Stimulated activated CD4-positive, alpha-beta T cell treated with anti-CD3 and anti-CD28 coated beads, Interleukin-1b, Interleukin-23, amount 100 ng/mL, for 4 hours (primary cell): ENCODE measurements at places on chromosomes 5 and 9.

DNA sequence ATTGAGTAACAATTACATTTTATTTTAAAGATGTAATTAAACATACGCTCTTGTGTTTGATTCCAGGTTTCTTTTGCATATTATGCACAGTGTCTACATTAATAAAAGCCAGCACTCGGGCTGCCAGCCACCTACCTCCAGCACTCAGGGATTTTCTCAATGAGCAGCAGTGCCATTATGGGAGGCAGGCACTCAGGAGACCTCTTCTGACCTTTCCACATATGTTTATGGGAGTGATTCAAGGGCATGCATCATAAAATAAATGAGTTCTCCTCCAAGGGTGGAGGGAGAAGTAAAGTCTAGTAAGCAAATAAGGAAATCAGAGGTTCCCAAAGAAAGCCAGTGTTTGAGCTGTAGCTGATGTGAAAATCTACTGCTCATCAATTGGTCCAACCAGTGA, 119.8 kb upstream of the IRX2 start:
- DNase-seq: no peak

DNA sequence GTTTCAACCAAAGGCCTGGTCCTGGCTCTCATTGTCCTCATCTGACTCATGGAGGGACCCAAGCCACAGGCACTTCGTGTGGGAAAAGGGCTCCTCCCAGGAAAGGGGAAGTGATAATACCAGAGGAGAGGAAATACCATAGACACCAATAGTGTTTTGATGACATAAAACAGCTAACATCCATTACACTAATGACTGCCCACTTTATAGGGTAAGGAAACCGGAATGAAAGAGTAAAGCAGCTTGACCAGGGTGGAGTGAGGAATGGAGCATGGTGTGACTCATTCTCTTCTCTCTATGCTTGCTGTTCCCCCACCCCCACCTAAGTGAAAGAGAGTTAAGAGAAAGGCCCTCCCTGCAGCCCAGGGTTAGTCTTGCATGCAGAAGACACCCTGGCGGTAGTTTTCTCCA, 67.4 kb upstream of the HRH2 start:
- no peak for DNase-seq

GRCh38 chr5:132274050-132274792, 16.7 kb downstream of the PDLIM4 start:
- DNase-seq: no peak

- DNase-seq: no peak
Measured at GRCh38 chr5:72474046-72474500, 33.1 kb downstream of the ZNF366 start.

DNA sequence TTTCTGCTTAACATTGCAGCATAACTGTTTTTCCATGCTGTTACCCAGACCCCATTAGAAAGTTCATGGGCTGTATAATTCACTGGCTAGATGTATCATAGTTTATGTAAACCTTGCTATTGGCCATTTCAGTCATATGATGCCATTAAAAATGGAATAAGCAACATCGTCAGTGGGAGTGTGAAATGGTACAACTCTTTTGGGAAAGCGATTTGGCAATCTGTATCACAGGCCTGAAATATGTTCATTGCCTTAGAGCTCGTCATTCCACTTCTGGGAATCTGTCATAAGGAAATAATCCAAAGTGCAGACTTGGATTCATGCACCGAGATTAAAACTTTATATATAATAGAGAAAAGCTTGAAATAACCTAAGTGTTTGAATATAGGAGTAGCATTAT, 77.9 kb upstream of the KLF4 start:
- no peak for DNase-seq

- DNase-seq: no peak
Measured at GRCh38 chr9:81694541-81694940, 5.2 kb upstream of the TLE1 start.

DNA sequence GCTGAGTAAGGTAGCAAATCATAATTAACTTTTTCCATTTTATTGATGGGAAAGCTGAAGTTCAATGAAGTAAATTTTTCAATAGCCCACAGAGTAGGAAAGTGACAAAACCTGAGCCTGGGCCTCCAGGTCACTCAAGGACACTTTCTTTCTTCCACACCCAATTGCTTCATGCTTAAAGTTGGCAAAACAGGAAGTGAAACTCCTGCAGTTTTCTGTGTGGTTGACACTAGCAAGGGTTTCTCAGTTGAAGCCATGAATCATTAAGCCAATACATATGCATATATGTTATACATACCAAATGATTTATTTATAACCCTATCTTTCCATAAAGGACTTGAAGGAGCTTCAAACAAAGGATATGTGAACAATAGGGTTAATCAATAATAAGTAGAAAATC, 13.9 kb downstream of the TLR4 start:
- no peak for DNase-seq

- no peak for DNase-seq
Measured at GRCh38 chr5:37988454-37989046, 148.7 kb upstream of the GDNF start.

- DNase-seq: no peak
Measured at GRCh38 chr9:69798744-69799143, 21.9 kb upstream of the CFAP95 start.

GRCh38 chr5:174760721-174761120, 36.3 kb downstream of the MSX2 start:
- DNase-seq: no peak

DNA sequence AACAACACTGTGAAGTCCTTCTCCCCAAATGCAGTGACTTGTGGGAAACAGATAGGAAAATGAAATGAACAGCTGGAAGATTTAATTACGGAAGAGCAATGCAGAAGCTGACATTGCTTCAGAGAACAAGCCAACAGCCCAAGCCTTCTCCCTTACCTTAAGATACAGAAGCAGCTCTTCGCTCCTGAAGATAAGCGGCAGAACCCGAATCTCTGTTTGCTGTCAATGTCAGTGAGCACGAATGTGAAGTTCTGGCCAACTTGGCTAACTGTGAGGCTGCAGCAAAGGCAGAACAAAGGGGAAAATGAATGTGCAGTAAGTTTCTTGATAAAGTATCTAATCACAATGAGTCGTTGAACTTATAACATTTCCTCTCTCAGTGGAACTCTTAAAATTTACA, 172.4 kb downstream of the DENND1A start:
- DNase-seq: no peak

DNA sequence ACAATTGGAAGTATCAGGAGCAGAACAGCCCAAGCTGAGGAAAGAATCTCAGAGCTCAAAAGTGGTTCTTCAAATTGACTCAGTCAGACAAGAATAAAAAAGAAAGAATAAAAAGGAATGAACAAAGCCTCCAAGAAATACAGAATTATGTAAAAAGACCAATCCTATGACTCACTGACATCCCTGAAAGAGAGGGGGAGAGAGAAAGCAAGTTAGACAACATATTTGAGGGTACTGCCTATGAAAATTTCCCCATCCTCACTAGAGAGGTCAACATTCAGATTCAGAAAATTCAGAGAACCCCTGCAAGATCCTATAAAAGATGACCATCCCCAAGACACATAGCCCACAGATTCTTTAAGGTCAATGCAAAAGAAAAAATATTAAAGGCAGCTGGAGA, 173.2 kb downstream of the ALDH1A1 start:
- no peak for DNase-seq

GRCh38 chr9:22124263-22125011, 115.3 kb upstream of the CDKN2B start:
- no peak for DNase-seq

GRCh38 chr5:177377851-177378776, 6.1 kb upstream of the SLC34A1 start:
- DNase-seq: no peak

GRCh38 chr5:69416699-69417098, 1.8 kb downstream of the MARVELD2 start:
- no peak for DNase-seq

DNA sequence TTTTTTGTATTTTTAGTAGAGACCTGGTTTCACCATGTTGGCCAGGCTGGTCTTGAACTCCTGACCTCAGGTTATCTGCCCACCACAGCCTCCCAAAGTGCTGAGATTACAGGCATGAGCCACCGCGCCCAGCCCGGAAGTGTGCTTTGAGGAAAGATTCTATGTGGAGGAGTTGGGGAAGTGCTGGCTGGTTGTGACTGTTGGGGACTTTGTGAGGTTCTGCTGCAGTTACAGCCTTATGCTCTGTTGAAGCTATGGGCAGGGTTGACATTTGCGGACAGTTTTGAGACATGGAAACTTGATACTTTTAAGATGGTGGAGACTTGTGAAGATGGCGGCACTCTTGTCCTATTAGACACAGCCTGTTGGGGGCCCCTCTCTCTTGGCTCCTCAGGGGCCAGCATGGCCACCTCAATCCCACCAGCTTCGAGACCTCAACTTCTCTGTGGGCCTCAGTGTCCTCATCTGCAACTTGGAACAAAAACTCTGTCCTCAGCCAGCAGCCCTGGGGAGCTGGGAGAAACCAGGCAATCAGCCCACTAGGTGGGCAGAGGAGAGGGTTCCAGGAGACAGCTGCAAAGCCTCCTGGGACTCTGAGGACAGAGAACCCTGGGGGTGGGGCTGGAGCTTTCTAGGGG, 24.9 kb downstream of the C9orf50 start:
- DNase-seq: no peak

DNA sequence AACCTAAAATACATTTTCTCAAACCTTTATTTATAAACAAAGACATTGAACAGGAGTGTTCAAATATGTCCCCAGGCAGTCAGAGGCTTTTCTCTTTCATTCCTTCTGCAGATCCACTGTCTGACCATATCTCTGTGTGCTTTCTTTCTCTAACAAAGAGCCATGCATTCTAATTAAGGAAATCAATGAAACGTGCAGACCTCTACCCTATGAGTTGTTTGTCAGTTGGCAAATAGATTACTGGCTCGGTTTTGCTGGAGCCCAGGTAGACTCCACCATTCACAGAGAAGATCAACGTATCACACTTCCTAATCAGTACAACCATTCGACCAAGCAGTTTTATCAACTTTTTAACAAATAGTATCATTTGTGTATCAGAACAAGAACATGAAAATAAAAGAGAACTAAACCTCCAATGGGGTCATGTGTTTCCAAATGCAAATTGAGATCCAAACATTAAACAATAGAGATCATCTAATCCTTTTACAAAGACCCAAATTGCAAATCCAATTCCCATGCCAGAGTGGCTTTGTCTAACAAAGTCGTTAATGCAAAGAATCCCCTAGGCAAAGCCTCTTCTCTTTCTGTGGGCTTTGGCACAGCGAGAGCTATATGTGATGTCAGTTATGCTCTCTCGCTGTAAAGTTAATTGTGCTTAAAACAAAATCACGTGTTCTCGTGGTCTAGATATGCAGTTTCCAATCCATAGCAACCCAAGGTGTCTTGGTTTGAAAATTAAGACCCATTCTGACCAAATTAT, 16.8 kb downstream of the KLF4 start:
- no peak for DNase-seq

DNA sequence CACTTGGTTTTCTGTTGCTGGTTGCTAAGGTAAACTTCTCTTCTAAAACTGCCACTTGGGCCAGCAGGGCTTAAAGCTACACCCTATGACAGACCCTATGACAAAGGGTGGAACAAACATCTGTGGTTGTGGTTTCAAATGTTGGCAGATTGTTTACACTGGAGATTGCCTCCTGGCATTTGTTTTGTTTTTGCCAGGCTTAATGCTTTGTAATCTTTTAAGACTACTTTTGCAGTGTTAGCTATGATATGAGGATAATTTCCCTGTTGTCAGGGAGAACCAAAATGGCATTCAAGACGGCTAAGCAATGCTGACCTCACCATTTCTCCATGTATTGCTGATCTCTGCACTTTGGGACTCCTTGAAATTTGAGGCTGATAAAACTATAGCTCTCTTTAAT, 50.3 kb downstream of the MAMDC2 start:
- no peak for DNase-seq

DNA sequence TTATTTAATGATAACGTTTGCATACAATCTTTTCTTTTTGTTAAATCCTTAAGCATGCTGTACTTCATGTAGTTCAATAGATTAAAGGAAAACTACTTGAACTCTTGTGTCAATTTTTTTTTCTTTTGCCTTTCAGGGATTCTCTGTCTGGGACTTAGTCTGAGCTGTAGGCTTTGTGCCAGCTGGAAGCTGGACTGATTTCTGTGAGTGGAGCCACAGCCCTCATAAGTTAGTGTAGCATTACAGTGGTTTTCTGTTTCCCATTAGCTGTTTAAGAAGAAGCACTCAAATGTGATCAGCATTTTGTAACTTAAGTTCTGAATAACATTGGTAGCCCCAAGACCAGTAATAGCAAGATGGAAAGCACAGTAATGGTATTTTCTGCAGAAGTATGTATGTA, 330.6 kb upstream of the MEF2C start:
- DNase-seq: no peak

DNA sequence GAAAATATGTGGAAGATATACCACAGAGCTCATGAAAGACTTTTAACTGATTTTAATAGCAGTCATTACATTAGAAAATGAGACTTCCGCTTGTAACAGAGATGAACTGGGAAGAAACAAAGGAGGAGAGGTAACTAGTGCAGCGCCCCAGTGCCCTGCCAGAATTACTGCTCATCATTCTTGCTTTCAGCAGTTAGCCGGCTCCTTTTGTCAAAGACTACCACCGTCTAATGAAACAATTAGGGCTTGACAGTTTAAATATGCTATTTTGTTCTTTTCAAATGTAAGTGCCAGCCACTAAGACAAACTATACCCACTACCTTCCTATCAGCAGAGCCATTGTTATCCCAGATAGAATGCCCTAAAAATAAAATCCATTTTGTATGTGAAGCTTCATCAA, 328.4 kb downstream of the EFNA5 start:
- DNase-seq: no peak

GRCh38 chr5:33334829-33335228, 105.9 kb upstream of the TARS1 start:
- no peak for DNase-seq

DNA sequence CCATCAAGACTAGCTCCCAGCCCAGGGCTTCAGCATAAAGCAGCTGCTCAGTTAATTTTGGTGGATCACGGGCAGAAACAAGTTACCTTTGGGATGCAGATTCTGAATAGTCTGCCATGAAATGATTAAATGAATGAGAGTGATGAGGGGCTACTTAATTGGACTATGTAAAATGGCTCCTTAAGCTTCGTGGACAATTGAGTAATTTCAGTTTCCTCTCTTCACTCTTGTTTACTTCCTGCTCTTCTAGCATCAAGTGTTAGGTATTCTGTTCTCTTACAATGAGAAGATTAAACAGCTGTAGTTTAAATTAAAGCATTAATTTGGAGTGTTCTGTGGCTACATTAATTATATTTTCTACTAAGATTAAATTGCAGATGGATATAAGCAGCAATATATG, 28.1 kb downstream of the PIK3R1 start:
- DNase-seq: no peak

DNA sequence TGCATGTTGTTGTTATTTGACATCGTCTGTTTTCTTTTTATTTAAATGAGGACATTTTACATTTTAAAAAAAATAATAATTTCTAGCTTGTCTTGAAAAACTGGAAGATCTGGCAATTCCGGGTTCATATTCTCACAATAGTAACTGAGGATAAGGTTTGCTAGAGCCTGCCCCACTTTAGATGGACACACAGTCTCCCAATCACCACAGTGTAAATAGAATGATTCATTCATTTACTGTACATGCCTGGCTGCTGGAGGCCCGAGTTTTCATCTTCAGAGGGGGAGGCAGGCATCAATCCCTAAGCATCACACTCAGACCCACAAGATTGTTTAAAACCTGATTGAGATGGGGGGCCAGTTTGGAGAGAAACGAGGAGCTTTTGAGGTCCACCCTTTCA, 2039.7 kb upstream of the WWC1 start:
- DNase-seq: no peak
